Smooth muscle cell of bladder (primary cell): ENCODE measurements at places on chromosomes 4 and X. TPM values are rescaled to one million over a fixed set of nuclear protein-coding genes. Genes with fewer than 3 reads are reported as not detected.

The IRAK1 gene
- 42.1 and 93.2 TPM in 2 replicates for total RNA-seq

The PABPC1L2B gene
- not detected in 2 replicates for total RNA-seq

The CTAG1B gene
- not detected in 2 replicates for total RNA-seq

The ANXA3 gene
- 17.1 and 21.2 TPM in 2 replicates for total RNA-seq

The FAM114A1 gene
- 309 and 362 TPM in 2 replicates for total RNA-seq

The FAM236A gene
- total RNA-seq, result not detected in 2 replicates

The NPNT gene
- total RNA-seq, result 0.09 TPM in 1 of 2 replicates, not detected in the other

The MAGEB1 gene
- not detected in 2 replicates for total RNA-seq

The NEIL3 gene
- 1.3 and 1.8 TPM in 2 replicates for total RNA-seq

The AMOT gene
- total RNA-seq, result 1.1 and 2.5 TPM in 2 replicates

The ERCC6L gene
- 0.28 TPM in 2 replicates for total RNA-seq

The AREG gene
- 5.7 TPM in 1 of 2 replicates, not detected in the other for total RNA-seq

The PGRMC2 gene
- total RNA-seq, result 23.0 and 27.4 TPM in 2 replicates

The CSN3 gene
- total RNA-seq, result not detected in 2 replicates
